ENCODE measurements at places on chromosomes 2 and 18.

DNA sequence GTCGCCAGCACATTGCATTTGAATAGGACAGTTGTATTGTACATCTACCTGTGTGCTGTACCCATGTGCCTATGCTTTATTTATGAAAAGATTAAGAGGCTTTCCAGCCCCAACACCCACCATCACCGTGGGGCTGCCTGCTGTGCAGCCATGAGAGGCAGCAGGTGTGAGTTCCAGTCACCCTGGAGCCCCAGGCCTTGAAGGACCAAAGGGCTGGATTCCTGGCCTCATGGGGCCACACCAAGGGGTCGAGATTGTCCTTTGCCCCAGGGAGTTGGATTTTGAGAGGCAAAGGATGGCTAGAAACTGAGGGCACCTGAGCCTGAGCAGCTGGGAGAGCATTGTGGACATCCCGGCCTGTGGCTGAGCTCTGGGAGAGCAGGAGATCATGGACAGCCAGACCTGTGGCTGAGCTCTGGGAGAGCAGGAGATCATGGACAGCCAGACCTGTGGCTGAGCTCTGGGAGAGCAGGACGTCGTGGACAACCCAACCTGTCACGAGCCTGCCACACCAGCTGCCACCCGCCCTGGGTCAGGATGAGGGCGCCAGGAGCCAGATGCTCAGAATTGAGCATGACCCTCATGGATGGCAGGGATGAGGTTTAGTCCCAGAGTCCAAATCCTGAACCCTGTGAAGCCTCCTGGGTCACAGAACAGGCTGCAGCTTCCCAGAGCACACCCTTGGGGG, 182.5 kb upstream of the RAB6C start:
- DNase-seq: no peak

GRCh38 chr2:58063641-58064040, 17.0 kb downstream of the VRK2 start:
- no peak for DNase-seq

DNA sequence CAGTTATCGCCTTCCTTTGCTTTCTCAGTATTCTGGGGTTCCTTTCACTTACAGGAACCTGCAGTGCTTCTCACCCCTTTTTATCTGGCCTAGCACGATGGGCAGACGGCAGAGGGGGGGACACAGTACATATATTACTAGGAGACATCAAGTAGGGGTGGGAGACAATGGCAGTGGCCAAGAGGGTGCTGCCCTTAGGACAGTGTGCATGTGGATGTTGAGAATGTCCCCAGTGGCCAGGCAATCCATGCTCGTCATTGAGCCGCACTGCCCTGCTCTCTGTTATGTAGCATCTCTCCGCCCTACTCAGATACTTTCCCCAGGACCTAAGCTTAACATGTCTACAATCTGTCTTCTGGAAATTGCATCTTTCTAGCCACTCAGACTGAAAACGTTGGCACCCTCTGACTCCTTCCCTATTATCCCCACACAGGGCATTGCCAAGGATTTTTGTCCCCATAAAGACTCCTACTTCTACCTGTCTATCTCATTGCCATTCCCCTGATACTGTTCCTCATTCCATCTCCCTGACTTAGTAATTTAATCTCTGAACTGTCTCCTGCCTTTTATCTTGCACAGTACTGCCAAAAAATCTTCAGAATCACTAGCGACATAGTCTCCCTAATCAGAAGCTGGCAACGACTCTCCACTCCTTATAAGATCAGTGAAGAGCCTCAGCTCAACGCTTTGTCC, 6.6 kb downstream of the DSG2 start:
- DNase-seq: no peak

- no peak for DNase-seq
Observed at GRCh38 chr2:238591732-238592131, 165.0 kb downstream of the ASB1 start.

GRCh38 chr2:236641051-236641726, 71.6 kb downstream of the ACKR3 start:
- no peak for DNase-seq

DNA sequence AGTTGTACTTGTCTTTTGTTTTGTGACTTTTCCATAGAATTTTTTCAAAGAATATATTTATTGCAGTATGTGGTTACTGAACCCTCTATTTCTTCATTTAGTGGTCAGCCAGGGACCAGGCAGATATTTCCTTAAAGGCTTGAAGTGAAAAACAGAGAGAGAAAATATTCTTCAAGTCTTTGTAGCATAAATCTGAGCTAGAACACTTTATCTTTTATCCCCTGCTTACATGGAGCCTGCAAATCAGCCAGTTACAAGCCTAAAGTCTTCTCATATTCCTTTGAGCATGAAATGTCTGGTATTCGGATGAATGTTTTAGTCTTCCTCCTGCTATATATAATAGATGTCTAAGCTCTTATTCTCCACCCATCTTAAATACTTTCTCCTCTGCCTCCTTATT, 1557.5 kb upstream of the ACVR2A start:
- DNase-seq: no peak

DNA sequence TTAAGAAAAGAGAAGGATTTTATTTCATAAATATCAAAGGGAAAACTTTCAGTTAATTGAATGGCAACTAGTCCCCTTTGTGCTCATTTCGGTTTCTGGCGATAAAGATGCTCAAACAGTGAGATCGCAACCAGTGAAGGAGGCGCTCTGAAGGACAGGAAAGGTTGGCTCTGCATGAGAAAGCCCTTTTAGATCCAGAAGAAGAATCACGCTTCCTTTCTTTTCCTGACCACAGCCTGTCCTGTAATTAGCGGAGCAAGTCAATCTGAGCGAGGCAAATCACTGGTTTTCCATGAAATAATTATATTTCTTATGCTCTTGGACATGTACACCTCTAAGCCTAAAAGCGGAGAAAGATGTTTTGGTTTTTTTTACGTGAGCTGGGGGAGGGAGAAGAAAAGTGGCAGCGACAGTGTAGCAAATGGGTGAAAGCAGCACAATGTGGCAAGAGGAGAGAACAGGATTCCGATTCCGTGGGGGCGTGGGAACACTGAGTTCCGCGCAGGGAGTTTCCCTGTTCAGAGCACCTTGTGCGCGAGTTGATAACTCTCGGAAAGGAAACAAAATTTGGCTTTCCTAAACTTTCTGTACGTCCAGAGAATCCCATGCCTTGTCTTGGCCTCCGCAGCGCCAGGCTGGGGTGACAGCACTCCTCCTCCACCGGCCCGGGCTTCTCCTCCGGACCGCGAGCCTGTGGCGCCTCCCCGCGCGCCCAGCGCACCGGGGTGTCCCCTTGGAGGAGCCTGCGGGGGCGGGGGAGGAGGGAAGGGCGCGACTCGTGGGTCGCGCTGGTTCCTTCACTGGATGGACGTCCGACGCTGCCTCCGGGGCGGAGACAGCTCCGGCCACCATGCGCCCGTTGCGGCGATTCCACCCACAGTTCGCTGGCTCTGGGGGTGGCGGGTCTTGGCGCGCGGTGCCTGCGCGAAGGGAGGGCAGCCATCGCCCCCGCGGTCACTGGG, 620 bp upstream of the SLC9A2 start:
- DNase-seq: peak; percentile 54

- DNase-seq: no peak
Observed at GRCh38 chr2:208552943-208553342, 146.4 kb downstream of the PTH2R start.

GRCh38 chr2:156430236-156430979, 5.8 kb upstream of the GPD2 start:
- no peak for DNase-seq

GRCh38 chr18:59539108-59539507, 158.1 kb downstream of the CCBE1 start:
- no peak for DNase-seq

DNA sequence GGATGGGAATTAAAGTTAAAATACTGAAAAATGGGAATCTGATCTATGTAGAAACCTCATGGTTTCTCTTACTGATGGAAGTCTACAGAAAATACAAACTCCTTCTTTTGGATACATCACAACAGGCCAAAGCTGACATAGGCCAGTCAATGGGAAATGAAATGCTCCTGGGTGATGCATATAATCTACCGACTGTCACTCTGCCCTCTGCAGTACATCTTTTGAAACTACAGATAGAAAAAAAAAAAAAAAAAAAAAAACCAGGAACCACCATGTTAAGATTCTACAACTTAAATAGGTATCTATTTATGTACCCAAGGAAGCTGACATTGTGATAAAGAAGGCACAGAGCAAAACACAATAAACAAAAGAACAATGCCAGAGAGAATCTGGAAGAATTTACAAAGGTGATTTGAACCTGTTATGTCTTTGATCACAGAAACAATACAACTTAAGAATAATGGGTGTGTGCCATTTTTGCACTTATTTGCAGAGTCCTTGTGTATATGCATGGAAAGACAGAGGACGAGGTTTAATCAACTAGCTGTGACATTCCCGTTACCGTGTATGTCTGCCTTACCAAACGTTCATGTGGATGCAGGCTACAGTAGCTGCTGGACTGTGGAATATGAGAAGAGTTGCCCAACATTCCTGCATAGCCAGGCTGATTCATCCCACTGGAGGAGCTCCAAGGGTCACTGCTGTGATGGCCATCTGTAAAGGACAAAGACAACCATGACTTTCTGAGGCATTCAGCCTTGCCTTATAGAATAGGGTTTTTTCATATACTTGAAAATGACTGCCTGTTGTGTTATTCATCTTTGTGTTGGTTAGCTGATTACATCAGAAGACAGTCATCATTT, 312.7 kb downstream of the TCF4 start:
- DNase-seq: no peak

GRCh38 chr2:13252615-13253014, 535.9 kb downstream of the TRIB2 start:
- no peak for DNase-seq

GRCh38 chr18:6947338-6948030, 170.1 kb downstream of the LAMA1 start:
- DNase-seq: no peak

- DNase-seq: no peak
Observed at GRCh38 chr2:186950694-186951093, 101.7 kb upstream of the ZSWIM2 start.

DNA sequence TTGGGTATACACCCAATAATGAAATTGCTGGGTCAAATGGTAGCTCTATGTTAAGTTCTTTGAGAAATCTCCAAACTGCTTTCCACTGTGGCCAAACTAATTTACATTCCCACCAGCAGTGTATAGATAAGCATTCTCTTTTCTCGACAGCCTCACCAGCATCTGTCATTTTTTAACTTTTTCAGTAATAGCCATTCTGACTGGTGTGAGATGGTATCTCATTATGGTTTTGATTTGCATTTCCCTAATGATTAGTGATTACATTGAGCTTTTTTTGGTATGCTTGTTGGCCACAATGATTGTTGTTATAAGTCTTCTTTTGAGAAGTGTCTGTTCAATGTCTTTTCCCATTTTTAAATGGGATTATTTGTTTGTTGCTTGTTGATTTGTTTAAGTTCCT, 50.4 kb upstream of the EPAS1 start:
- no peak for DNase-seq

DNA sequence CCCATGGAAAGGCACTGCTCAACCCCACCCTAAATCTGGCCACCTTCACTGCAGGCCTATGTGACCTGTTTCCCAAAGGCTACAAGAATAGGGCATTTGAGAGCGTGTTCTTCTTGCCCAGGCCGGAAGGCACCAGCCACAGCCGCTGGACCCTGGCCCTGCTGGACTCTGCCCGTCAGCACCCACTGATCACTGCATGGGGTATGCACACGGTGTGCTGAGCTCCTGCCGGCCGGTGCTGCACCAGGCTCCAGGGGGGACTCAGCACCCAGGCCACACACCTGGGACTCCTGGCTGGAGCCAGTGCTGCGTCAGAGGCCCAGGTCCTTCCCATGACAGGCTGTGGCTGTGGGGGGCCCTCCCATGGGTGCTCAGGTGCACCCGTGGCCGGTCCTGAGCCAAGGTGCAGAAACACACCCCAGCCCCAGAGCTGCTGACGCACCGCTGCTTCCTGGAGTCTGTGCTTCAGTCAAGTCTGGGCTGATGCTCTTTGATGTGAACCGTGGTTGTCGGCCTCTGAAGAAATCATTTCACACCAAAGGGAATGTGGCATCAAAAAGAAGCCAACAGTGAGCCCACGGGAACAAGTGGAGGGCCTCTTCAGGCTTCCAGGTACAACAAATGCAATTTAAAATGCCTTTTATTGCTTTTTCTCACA, 6.5 kb downstream of the KCNG2 start:
- no peak for DNase-seq

DNA sequence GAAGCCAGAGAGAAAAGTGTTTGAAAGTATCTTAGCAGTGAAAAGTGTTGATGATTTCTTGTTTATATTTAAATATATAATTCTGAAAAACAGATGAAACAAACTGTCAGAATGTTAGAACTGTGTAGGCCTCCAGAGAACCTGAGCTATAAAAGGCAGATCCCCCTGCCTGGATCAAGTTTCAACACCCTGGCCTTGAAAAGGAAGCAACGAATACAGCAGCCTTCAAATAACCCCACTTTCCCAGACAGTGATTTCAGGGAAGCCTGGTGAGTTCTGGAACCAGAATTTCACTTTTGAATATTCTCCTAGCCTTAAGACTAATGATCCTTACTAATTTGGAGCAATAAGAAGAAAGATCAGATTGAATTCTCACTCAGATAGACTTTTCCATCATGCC, 13.3 kb upstream of the TRIM43 start:
- no peak for DNase-seq

DNA sequence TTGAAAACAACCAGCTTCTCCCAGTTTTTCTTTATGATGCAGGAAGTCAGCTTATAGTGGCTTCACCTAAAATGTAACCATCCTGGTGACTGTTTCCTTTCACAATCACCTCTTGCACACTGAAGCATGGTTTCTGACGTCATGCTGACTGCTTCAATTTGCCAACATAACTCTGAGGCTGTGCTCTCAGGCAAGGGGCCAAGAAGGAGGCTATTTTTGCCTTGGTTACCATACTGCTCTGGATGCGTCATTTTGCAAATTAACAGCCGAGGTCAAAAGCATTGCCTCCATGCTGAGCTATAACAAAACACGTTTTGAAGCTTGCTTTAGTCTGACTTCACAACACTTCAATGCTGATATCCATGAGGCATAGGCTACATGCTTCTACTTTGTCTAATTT, 397.8 kb downstream of the METTL4 start:
- no peak for DNase-seq

DNA sequence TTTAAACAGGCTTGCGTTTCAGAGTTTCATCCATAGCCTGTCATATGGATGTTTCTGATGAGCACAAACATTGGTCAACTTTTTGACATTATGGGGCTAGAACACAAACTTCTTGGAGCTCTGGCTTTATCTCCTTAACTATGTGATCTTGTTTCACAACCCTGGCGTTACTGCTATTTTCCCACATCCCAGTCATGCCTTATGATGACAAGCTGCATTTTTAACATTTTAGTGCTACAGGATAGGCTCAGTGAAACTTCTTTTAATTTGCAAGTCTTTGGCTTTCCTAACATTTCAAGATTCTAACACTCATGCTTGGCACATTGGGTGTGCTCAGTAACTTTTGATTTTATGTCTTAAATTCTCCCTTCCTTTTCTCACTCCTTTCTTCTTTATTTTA, 21.0 kb upstream of the PDE1A start:
- DNase-seq: no peak

GRCh38 chr2:69103419-69103818, 90.4 kb downstream of the ANTXR1 start:
- no peak for DNase-seq
